ENCODE measurements at places on chromosomes 3 and 15.

DNA sequence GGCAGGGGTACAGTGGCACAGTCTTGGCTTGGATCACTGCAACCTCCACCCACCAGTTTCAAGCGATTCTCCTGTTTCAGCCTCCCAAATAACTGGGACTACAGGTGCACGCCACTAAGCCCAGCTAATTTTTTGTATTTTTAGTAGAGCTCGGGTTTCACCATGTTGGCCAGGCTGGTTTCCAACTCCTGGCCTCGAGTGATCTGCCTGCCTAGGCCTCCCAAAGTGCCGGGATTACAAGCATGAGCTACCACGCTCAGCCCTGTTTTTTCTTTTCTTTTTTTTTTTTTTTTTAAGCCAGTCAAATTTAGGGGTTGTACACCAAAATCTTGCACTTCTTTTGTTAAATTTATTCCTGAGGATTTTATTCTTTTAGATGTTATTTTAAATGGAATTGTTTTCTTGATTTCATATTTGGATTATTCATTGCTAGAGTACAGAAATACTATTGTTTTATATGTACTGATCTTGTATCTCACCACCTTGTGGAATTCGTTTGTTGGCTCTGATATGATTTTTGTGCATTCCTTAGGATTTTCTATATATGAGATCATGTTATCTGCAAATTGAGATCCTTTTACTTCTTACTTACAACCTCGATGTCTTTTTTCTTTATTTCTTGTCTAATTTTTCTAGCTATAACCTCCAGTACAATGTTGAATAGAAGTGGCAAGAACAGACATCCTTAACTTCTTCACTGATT is 65.6 kb downstream of the ZNF609 start:
- DNase-seq, result peak; percentile 33

GRCh38 chr3:17032407-17033034 is 147.8 kb downstream of the PLCL2 start:
- peak; percentile 63 for DNase-seq

- peak; percentile 53 for DNase-seq
Observed at GRCh38 chr15:70559265-70560239, 203.8 kb downstream of the UACA start.

- no peak for DNase-seq
Observed at GRCh38 chr15:101561584-101561906, 72.0 kb upstream of the PCSK6 start.

GRCh38 chr3:182139627-182140357 is 428.1 kb downstream of the SOX2 start:
- no peak for DNase-seq

DNA sequence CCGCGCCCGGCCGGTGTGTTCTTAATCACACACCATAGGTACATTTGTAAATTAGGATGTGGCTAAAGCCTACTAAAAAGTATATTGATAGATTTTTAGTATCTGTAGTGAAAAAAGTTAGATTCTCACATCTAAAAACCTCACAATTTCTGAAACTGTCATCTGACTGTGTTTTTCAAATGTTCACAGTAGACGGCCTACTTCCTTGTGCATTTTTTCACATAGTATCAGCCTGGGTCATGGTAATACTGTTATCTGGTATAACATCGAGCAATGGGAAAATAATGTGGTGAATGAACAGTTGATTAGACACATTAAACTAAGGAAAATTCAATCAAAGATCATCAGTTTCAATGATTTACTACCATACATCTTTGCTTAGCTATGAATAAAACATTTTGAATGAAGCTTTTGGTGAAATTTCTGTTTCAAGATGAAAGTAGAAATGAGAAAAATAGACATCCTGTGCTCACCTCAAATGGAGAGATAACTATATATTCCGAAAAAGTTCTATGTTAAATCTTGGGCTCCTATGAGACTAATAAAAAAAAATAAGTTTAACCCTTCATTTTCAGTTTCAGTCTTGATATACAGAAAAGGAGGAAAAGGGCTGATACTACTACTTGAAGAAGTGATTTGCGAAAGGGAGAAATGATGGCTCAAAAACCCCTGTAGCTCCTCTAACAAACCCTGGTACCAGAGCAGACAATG is 262.7 kb downstream of the ZBTB20 start:
- no peak for DNase-seq

GRCh38 chr15:65223996-65224395 is 12.7 kb upstream of the CILP start:
- no peak for DNase-seq

DNA sequence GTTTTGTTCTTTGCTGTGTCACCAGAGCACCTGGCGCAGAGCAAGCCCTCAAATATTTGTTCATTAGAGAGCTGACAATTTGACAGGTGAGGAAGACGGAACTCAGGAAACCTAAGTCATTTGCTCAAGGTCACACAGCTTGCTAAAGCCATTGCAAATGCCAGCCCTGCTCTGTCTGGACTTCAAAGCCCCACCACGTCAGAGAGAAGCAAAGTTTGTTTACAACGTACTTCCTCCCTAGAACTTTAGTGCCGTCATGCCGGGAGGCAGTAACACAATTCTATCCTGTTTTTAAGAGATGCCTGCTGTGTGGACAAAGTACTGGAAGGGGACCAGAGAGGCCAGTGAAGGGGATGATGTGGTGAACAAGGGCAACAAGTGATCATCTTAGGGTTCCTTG is 216.6 kb upstream of the PRICKLE2 start:
- no peak for DNase-seq

- DNase-seq, result peak; percentile 23
Observed at GRCh38 chr15:34514251-34514670, 69.2 kb downstream of the GOLGA8B start.

- DNase-seq, result peak; percentile 67
Observed at GRCh38 chr3:45507820-45508317, 86.7 kb upstream of the LIMD1 start.

GRCh38 chr3:187025254-187025655 is 94.9 kb downstream of the ST6GAL1 start:
- DNase-seq, result no peak

DNA sequence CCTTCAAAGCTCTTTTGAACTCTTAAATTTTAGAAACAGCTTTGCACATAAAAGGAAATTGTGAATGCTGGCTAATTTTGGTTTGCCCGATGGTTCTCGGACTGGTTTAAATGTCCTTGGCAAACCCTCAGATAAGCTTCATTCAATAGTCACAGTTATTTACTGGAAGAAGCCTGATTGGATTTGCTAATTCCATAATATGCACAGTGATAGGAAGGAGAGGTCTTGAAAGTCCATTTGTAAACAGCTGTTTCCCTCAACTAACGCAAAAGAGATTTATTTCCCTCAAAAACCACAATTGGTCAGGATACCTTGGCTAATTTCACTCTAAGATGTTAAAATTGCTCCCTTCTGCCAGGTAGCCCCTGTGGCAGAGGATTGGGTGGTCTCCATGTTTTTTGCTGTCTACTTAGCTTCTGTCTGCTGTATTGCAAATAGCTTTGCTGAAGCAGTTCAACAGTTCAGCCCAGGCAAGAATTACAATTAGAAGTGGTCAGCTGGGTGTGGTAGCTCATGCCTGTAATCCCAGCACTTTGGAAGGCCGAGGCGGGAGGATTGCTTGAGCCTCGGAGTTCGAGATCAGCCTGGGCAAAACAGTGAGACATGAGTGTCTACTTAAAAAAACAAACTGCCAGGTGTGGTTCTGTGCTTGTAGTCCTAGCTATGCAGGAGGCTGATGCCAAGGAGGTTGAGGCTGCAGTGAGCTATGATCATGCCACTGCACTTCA is 30.6 kb upstream of the PROK2 start:
- no peak for DNase-seq

GRCh38 chr3:152557302-152557999 is 277.5 kb upstream of the P2RY1 start:
- DNase-seq, result peak; percentile 13

GRCh38 chr15:72169236-72169920 is 28.2 kb downstream of the GRAMD2A start:
- DNase-seq, result no peak

GRCh38 chr3:87495938-87496337 is 219.6 kb upstream of the POU1F1 start:
- DNase-seq, result no peak

DNA sequence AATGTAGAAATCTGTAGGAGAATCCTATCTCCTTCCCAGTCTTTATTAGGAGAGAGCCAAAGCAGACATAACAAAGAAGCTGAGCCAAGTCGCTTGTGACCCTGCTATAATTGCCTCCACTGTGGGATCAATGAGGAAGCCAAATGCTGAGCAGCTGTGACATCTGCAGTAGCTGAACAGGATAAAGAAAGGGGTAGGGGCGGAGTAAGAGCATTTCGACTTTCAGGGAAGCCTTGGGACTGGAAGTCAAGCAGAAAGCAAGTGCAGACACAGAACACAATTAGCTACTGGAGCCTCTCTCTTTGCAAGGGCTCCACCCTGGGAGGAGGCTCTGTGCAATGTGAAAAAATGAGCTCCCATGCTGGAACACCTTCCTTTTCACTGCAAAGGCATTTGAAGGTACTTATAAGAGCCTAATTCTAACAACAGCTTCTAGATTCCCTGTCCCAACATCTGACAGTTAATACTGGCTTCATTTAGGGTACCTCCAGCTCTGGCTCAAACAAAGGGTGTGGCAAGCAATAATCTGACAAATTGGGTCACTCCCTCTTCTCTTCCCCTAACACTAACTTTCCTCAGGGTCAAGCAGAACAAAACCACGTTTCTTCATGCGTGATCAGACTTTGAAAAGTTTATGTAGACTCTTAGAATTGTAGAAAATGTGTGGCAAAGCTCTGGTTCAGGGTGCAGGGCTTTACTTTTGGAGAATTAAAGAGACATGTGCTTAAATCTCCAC is 166.4 kb downstream of the CADPS start:
- DNase-seq, result no peak

DNA sequence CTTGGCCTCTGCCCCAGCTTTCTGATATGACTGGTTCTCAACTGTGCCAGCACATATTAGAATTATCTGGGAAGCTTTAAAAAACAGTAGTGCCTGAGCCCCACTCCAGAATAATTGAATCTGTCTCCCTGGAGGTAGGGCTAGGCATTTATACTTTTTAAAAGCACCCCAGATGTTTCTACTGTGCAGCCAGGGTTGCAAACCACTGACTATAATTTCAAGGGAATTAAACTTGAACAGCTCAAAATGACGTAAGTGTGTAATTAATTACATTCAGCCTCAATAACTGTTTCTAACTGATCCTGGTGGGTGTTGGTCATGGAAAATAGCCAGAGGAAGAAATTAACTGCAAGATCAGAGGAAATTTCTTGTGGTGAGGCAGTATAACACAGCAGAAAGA is 4.4 kb upstream of the IRAK2 start:
- DNase-seq, result no peak

GRCh38 chr3:170154569-170155143 is 26.9 kb downstream of the PHC3 start:
- DNase-seq, result no peak

- DNase-seq, result peak; percentile 51
Observed at GRCh38 chr3:31377045-31377642, 155.6 kb upstream of the STT3B start.

DNA sequence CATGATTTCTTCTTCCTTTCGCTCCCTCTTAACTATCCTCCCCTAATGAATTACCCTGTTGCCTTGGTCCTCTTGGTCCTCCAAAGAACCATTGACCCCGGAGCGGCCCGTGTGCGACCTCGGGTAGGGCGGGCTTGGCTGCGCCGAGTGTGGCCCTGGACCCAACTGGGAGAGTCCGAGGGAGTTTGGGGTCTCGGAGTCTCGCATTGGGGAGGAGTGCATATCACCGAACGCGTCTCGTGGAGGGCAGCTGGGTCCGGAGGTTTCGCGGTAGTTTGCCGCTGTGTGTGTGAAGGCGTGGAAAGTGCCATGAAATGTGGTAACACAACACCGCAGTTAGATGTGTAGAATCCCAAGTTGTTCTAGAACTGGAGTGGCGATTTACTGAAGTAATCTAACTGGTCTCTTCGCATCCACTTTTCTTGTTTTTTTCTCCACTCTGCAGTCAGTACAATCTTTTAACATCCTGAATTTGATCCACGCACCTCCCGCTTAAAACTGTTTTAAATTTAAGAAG is 363 bp downstream of the GTF2E1 start:
- DNase-seq, result peak; percentile 33

DNA sequence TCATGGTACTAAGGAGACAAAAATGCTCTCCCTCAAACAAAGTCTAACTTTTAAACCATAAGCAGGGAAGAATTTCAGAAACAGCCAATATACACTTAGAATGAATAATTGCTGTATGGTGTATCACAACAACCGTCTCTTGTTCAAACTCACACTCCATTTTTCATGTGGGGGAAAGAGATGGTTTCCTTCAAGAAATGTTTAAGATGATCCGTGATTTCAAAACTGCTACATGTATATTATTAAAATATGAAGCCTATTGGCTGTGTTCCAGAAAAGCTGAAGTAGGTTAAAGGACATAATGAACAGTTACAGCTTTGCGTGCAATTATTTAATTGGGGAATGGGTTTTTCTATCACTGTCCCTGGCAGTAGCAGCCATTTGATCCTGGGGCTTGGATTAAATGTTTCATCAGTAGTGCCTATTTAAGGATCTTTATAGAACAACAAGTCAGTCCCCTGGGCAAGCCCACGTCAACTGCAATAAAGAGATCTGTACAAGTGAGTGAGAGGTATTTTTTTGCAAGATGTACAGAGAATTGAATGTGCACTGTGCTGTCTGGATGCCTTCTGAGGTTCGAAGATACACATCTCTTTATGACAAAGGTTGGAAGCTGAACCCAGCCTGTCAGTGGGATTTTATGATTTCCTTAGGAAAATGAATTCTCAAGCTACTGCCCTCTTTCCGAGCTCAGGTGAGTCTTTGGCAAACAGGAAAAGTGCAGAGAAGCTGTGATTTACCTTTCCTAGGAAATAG is 337.2 kb upstream of the RARB start:
- no peak for DNase-seq

DNA sequence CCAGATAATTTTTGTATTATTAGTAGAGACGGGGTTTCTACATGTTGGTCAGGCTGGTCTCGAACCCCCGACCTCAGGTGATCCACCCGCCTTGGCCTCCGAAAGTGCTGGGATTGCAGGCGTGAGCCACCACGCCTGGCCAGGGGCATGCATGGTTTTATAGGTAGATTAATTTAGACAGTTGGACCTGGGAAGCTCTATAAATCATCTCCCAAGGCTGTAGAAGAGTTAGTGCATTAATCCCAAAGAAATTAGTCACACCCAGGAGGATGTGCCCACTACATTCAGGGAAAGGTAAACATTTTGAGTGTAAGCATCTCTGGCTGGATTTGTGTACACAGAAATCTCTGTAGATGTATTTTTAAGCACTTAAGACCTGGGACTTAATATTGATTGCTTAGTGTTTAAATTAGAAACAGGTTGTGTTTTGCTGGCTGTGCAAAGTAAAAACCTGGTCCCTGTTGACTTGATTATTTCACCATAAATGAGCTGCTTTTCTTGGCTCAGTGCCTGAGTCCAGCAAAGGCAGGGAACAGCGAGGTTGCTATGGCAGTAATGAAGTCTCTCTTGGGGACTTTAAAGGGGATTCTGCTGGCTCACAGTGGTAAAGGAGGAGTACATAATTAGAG is 19.2 kb downstream of the EXOSC7 start:
- DNase-seq, result peak; percentile 77

All from fibroblast of pulmonary artery (primary cell).